Right cardiac atrium (tissue), 5 donors: ENCODE measurements at places on chromosomes 7 and 10. TPM values are rescaled to one million over a fixed set of nuclear protein-coding genes. Genes with fewer than 3 reads are reported as not detected.

The SHLD2 gene
- total RNA-seq: 16.5 TPM

The TEX47 gene
- not detected for total RNA-seq

The MYPN gene
- total RNA-seq: 81.6 TPM

The SEMA3C gene
- 40.0 TPM for total RNA-seq

The DNAH11 gene
- 3.7 TPM for total RNA-seq

The DMBT1 gene
- 0.06 TPM for total RNA-seq

The KLF14 gene
- 0.11 TPM for total RNA-seq

The PIP gene
- not detected for total RNA-seq

The BTBD16 gene
- 0.11 TPM for total RNA-seq

DNA sequence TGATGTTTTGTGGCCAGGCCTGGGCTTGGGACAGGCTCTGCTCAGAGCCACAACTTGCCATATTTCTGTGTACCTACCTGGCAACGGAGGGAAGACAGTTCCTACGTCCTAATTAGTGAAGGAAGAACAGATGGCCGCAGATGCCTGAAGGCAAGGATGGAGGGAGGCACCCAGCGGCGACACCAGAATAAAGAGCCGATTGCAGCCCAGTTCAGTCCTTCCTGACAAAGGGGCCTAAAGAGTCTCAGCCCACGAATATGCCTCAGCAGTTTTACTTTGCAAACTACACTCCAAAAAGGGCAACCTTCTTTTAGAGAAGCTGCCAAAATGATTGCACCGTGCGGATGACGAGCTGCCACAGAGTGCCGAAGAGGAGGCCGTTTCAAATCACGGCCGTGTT lies 585.8 kb downstream of the GLRX3 start:
- no peak for DNase-seq

DNA sequence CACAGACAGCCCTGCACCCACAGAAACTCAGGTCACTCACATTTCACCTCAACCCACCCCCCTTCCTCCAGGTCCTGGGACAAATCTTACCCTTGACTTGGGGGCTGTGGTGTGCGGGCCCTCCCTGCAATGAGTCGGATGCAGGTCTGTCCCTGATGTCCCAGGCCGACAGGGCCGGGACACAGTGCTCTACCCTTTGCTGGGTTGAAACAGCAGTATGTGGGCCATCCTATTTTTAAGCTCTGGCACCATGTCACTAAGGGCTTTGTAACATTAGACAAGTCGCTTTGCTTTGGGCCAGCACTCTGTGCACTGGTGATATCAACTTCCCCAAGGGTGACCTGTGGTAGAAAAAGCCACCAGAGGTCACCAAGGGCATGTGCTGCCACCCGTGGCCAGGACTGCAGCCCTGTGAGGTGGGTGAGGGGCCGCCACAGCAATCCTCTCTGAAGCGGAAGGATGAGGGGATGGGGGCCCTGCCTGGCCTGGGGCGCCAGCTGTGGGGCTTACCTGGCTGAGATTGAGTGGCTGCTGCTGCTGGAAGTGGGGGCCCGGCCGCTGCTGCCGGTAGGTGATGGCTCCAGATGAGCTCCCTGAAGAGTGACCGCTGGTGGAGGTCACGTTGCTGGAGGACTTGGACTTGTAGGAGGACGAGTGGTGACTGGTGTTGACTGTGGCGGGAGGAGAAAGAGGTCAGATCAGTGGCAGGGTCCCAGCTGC lies 51.3 kb downstream of the CLEC2L start:
- DNase-seq: peak; percentile 45

DNA sequence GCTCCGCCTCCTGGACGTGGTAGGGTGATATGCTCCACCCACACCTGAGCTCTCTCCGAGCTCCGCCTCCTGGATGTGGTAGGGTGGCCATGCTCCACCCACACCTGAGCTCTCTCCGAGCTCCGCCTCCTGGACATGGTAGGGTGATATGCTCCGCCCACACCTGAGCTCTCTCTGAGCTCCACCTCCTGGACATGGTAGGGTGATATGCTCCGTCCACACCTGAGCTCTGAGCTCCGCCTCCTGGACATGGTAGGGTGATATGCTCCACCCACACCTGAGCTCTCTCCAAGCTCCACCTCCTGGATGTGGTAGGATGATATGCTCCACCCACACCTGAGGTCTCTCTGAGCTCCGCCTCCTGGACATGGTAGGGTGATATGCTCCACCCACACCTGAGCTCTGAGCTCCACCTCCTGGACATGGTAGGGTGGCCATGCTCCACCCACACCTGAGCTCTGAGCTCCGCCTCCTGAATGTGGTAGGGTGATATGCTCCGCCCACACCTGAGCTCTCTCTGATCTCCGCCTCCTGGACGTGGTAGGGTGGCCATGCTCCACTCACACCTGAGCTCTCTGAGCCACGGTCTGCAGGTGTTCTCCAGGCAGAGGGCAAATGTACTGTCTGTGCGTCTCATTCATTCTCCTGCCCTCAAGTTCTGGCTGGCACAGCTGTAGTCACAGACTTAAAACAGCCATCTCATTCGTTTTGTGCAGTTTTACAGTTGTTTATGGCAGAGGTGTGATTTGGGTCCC lies 252.4 kb downstream of the DIP2C start:
- no peak for DNase-seq

GRCh38 chr7:5063698-5064097 lies 18.0 kb downstream of the RBAK start:
- no peak for DNase-seq

DNA sequence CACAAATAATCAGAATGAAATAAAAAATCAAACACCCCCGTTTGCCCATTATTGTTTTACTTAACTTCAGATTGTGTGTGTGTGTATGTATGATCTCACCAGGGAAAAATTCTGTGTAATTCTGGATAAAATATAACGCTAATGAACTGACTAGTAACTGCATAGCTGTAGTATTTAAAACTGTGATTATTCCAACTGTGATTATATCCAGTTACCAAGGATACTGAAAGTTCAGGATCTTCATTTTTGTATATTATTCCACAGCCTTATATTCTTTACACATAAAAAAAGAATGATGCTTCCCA lies 2.9 kb downstream of the TWIST1 start:
- no peak for DNase-seq

GRCh38 chr7:44394112-44394447 lies 68.7 kb upstream of the CAMK2B start:
- DNase-seq: no peak

- no peak for DNase-seq
These were observed 160.2 kb downstream of the CRPPA start for GRCh38 chr7:16261100-16261499.

- DNase-seq: no peak
These were observed 3.5 kb upstream of the ATP6V0E2 start for GRCh38 chr7:149870274-149870673.

DNA sequence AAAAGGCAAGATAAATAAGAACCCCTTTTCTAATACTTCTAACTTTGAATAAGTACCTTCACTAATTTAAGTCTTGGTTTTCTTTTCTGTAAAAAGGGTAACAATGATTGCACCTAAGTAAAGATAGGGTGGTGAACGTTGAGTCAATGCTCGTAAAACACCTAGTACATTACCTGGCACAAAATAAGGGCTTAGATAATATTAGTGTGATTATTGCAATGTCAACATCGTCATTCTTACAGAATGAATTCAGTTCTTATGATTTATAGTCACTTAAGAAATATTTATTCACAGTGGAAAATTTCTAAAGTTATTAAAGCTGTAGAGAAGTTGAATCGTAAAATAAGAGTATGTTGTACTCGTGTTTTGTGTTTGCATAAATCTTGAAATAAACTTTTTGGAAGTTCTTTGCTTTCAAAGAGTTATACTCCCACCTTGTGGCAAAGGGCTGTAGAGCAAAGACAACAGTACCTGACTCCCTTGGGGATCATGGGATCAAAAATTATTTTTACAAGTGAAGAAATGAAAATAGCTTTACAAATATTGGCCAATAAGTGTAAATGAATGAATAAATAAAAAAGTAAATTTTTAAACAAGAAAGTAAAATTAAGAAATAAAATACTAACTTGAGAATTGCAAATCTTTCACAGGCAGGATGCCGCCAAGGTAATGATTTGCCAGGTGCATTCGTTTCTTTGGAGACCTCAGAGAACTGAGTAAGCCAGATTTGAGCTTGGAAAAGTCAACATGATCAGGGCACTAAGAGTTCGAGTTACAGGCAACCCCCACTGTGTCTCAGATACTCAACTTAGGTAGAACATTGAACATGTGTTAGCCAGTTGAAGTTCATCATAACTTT lies 285.8 kb upstream of the CACNA2D1 start:
- no peak for DNase-seq

- no peak for DNase-seq
These were observed 14.6 kb downstream of the EPC1 start for GRCh38 chr10:32332299-32332750.

GRCh38 chr10:32263300-32263699 lies 83.7 kb downstream of the EPC1 start:
- no peak for DNase-seq

DNA sequence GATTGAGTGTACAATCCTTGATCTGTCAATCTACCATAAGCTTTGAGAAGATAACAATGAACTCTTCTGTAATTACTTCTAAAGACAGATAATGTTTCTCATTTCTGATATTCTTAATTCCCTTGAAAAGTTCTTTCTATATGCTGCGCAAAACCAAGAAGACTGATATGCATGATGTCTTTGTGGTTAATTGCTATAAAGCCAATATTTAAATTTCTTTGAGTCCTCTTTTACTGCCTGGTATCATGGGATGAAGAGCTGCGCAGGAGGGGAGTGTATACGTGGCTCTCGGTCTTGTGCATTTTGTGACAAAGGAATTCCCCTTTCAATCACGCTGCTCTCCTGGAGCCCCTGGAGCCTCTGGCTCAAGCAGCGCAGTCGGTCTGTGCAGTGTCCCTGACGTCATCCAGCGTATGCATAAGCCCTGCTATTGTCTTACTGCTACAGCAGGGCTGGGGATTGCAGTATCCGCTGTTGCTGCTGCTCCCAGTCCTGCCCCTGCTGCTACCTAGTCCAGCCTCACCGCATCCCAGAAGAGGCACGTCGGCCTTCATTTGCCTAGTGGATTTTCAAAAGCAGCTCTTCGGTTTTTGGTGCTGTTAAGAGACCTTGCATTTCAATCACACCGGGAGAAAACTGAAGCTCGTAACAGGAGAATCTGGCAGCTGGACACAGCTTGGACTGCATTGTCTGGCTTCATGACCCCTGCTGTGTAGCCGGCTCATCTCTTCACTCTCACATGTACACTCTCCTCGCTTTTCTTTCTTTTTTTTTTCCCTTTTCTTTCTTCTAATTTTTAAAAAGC lies 66.7 kb downstream of the ST7 start:
- DNase-seq: peak; percentile 72

- DNase-seq: no peak
These were observed 39.2 kb upstream of the CCDC6 start for GRCh38 chr10:59945590-59945989.

DNA sequence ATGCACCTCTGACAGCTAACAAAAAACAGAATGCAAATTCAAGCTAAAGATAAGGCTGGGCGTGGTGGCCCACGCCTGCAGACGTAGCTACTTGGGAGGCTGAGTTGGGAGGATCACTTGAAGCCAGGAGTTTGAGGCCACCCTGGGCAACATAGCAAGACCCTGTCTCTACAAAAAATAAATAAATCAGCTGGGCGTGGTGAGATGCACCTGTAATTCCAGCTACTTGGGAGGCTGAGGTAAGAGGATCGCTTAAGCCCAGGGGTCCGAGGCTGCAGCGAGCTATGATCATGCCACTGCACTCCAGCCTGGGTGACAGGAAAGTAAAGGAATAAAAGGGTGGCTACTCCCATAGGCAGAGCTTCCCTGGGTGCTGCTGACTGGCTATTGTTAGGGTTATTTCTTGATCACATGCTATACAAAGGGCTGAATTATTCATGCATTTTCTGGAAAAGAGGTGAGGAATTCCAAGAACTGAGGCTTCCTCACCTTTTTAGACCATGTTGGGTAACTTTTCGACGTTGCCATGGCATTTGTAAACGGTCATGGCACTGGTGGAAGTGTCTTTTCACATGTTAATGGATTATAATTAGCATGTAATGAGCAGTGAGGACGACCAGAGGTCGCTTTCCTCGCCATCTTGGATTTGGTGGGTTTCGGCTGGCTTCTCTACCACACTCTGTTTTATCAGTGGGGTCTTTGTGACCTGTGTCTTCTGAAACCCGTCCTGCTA lies 6.9 kb upstream of the PSMG3 start:
- no peak for DNase-seq

- no peak for DNase-seq
These were observed 607.7 kb upstream of the FOXK1 start for GRCh38 chr7:4074407-4074806.

GRCh38 chr7:75869776-75870379 lies 9.0 kb upstream of the RHBDD2 start:
- DNase-seq: no peak

DNA sequence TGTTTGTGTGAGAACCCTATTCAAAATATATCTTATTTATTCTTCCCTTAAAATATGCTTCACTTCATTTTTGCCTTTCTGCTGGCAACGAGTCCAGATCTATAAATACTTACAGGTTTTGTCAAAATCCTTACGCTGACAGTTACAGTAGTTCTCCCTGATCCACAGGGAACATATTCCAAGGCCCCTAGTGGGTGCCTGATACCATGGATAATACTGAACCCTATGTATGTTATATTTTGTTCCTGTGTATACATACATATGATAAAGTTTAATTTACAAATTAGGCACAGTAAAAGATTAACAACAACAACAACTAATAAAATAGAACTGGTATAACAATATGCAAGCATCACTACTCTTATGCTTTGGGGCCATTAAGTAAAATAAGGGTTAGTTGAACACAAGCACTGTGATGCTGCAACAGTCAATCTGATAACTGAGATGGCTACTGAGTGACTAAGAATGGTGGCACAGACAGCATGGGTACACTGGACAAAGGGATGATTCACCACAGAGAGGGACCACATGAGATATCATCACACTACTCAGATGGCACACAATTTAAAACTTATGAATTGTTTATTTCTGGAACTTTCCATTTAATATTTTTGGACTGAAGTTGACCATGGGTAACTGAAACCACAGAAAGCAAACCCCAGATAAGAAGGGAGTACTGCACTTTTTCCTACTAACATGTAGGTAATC lies 29.4 kb upstream of the PCGF5 start:
- no peak for DNase-seq

DNA sequence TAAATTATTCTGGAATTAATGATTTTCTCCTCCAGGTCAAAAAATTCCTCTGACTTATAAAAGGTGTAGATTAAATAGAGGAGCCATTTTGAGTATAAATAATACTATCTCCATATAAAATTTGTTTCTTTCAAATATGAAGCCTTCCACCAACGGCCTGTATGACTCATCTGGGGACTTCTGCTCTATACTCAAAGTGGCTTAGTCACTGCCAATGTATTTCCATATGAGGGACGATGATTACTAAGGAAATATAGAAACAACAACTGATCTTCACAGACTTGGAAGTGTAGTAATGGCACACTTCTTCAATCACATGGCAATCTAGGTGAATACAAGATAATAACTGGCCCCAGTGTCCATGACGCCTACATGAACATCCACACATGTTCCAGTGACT lies 335.6 kb upstream of the HGF start:
- no peak for DNase-seq

GRCh38 chr10:11164803-11165590 lies 147.3 kb downstream of the CELF2 start:
- DNase-seq: peak; percentile 63
